ENCODE measurements at places on chromosomes 5 and 9. TPM values are rescaled to one million over a fixed set of nuclear protein-coding genes. Genes with fewer than 3 reads are reported as not detected.

Gene INSL4
- total RNA-seq: not detected

DNA sequence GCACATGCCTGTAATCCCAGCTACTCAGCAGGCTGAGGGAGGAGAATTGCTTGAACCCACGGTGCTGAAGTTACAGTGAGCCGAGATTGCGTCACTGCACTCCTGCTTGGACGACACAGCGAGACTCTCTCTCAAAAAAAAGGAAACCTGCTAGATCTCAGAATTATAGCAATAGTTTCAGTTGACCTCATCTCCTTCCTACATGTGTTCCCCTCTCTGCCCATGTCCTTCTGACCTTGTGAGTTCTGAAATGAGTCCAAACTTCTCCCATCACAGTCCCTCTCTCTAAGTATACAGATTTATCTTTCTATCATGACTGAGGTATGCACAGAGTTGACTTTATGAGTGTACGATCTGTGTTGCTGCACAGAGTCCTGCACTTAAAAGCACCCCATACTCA is 44.6 kb upstream of the SHOC1 start:
- DNase-seq: peak; percentile 12
- no peak overlapping the region for H3K27ac ChIP-seq
- no peaks in the 10 kb centered on the region for H3K36me3 ChIP-seq
- H3K27me3 ChIP-seq: peaks cover 5% of the 10 kb centered on the region
- no peak overlapping the region for H3K4me3 ChIP-seq
- H3K4me1 ChIP-seq: peaks cover 6% of the 10 kb centered on the region

DNA sequence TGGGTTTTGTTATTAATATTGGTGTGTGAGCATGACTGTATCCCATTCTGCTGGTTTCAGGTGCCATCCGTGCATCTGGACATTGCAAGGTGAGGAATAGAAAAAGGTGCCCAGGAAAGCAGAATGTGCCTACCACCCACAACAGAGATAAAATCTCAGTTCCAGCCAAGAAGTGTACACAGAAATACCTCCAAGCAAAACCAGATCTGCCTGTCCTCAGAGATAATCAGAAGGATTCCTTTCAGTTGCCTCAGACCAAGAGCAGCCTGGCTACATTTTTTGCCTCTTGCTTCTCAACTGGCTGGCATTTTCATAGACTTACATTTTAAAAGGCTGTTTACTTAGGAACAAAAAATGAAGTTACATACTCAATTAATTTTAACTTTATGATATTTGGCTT is 12.1 kb upstream of the ABLIM3 start:
- no peak for DNase-seq
- H3K4me1 ChIP-seq: 0 out of 2 replicates have a peak, but pooled peaks cover 6% of the 10 kb centered on the region
- H3K36me3 ChIP-seq: no peaks in the 10 kb centered on the region
- 0 out of 3 replicates have a peak, but pooled peaks cover 5% of the 10 kb centered on the region for H3K27me3 ChIP-seq
- H3K4me3 ChIP-seq: no peak overlapping the region

Gene PCDHGA3
- not detected for total RNA-seq

- DNase-seq: no peak
- H3K27ac ChIP-seq: no peak overlapping the region
- no peak overlapping the region for H3K4me3 ChIP-seq
- H3K36me3 ChIP-seq: no peaks in the 10 kb centered on the region
Measured at GRCh38 chr9:101487443-101487840, 46.2 kb upstream of the RNF20 start.

DNA sequence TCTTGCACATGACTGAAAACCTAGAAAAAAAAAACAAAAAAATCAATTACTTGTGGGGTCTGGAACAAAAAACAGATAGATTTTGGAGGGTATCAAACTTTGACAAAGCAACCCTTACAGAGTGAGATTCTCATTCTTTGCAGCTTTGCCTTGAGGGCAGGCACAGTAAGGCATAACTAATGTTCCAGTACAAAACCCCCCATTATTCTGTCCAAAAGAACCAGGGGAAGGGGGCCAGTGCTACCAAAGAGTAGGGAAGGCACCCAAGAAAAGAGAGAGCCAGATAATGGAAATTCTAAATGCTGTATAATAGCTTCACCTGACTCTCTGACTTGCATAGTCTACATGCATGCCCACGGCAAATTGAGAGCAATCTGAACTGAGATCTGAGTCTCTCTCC is 12.9 kb downstream of the POLK start:
- H3K27ac ChIP-seq: no peak overlapping the region
- no peaks in the 10 kb centered on the region for H3K27me3 ChIP-seq
- peaks cover 8% of the 10 kb centered on the region for H3K4me1 ChIP-seq
- no peaks in the 10 kb centered on the region for H3K36me3 ChIP-seq

DNA sequence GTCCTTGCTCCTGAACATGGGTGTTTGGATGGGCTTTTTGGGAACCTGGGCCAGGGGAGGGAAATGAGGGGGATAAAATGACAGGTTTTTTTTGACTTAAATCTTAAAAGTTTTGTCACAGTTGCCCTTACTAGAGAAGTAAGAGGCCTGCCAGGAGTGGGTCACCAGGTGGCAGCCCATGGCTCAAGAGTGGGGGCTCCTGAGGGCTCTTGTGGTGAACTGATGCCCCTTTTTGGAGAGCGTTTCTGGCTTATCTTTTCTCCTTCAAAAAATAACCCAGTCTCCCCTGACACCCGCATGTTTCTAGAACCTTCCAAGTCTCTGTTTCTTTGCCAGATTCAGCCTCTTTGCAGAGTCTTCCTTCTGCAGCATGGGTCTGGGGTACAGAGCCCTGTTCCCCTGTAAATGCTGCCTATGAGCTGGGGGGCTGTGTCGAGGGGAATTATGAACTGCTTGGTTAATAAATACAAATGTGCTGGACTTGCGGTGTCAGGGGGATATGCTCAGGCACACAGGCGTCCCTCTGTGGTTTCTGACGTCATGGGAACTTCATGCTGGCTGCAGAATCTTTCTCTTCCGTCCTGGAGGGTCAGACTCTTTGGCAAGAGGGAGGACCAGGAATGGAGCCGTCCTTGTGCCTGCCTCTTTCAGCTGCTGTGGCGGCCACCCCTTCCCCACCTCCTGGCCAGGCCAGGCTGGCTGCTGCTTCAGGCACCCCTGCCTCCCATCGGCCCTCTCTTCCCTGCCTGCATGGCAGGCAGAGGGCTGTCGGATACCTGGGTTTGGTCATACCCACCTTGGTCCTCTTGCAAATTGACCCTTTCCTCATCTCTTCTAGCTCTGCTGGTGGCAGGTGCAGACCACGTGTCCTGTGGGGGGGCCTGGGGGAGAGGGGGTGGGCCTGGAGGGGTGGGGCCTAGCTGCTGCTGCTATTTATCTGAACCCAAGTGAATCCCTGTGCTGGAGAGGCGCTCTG is 30.1 kb downstream of the PTPA start:
- peaks cover 64% of the 10 kb centered on the region for H3K4me1 ChIP-seq
- H3K27ac ChIP-seq: peak overlapping the region; percentile 98
- peak overlapping the region; percentile 48 for H3K4me3 ChIP-seq
- DNase-seq: no peak

GRCh38 chr9:2367970-2368369 is 253.6 kb upstream of the VLDLR start:
- no peaks in the 10 kb centered on the region for H3K27me3 ChIP-seq
- DNase-seq: no peak
- no peak overlapping the region for H3K4me3 ChIP-seq
- no peaks in the 10 kb centered on the region for H3K4me1 ChIP-seq

DNA sequence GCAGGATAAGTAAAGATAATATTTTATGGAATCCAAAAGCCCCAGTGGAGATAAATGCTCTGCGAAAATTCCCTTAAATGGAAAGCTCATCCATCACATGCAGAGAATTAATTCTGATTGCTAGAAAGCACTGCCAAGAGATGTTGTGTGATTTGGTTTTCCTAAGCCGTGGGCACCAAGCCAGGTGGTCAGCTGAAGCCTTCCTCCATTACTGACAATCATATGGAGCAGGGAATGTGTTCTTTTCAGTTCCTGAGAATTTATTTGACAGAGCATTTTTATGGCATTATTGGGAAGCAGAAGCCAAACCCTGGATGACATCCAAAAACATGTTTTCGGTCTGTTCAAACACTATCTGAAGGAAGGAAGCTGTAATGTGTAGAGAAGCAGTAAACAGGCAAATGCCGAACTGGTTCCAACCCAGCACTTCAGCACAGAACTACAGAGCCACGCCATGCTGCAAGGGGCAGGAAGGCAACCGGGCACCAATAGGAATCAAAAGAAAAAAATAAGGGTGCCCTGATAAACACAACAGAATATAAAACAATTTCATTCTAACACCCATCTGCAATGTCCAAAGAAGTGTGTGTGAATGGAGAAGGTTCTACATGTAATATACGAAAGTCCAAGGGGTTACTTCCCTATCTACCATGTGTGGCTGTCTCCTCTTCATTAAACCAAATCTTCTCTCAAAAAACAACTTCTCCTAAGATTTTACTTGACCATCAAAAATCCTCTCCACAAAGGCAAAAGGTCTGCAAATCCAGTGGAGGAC is 12.3 kb downstream of the ARSB start:
- H3K27ac ChIP-seq: no peak overlapping the region
- H3K4me1 ChIP-seq: peaks cover 58% of the 10 kb centered on the region
- H3K27me3 ChIP-seq: no peaks in the 10 kb centered on the region
- peaks cover 8% of the 10 kb centered on the region for H3K36me3 ChIP-seq

Gene SEMA5A
- total RNA-seq: not detected

- DNase-seq: no peak
- H3K27me3 ChIP-seq: no peaks in the 10 kb centered on the region
- H3K4me1 ChIP-seq: no peaks in the 10 kb centered on the region
Measured at GRCh38 chr5:14331386-14331781, 188.2 kb downstream of the TRIO start.

DNA sequence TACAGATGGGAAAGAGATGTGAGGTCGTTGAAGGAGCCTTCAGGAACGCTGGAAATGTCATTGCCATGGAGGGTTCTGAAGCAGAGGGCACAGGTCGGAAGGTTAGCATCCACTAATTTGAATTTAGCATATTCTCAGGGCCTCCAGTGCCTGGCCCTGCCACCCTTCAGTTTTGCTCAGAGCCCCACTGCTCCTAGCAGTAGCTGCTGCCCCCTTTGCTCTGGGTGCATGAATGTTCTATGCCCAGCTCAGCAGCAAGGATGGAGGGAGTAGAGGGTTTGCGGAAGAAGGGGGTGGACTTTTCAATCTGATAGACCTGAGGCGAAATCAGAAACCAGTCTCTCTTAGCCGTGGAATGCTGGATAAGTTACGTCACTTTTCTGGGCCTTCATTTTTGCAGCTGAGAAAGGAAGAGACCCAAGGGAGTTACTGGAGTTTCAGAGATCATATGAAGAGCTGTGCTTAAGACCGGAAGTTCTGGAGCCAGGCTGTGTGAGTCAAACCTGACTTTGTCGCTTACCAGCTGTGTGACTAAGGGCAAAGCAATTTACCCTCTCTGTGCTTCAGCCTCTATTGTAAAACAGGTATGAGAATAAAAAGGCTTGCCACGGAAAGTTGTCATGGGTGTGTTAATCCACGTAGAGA is 133.2 kb upstream of the PANK3 start:
- no peak overlapping the region for H3K27ac ChIP-seq
- H3K36me3 ChIP-seq: no peaks in the 10 kb centered on the region
- no peak overlapping the region for H3K4me3 ChIP-seq
- no peak for DNase-seq
- no peaks in the 10 kb centered on the region for H3K4me1 ChIP-seq

DNA sequence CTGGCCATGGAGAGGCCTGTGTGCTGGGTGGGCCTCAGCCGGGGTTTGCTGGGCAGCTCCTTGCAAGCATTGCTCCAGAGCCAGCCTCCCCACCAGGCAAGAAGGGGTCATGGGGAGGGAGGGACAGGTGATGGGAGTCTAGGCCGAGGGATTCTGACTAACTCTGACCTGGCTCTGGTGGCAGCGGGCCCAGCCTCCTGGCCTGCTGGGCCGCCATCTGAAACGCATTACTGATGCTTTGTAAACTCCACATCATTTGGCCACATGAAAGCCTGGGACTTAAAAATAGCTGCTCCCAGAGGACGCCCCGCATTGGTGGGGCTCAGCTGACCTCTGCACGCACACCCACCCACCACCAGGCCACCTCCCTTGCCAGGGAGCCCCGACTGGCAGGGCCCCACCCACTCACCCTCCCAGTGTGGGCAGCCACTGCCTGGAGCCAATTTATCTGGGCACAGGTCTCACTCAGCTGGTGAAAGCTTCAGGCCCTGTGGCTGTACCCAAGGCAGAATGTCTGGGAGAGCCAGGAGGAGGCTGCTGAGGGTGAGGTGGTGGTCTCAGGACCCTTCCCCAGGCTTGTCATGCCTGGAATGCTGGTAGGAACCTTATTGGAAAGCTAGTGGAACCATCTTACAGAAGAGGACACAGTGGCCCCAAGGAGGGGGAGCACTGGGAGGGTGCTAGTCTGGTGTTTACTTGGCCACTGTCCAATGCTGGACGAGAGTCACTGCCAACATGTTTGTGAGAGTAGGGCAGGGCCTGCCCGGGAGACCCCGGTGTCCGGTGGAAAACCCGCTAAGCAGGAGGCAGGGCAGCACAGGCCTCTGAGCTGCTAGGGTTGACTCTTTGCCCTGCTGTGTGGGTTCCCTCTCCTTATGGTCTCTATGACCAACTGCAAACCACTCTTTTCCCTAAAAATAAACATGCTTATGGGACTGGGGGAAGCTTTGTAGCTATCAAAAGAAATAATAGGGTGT is 10.8 kb downstream of the TCF7 start:
- H3K27me3 ChIP-seq: no peaks in the 10 kb centered on the region
- H3K36me3 ChIP-seq: peaks cover 2% of the 10 kb centered on the region
- H3K4me1 ChIP-seq: peaks cover 10% of the 10 kb centered on the region
- H3K27ac ChIP-seq: no peak overlapping the region

Gene CCL28
- total RNA-seq: not detected

GRCh38 chr5:35197351-35197750 is 32.9 kb downstream of the PRLR start:
- H3K27ac ChIP-seq: no peak overlapping the region
- no peak overlapping the region for H3K4me3 ChIP-seq
- no peaks in the 10 kb centered on the region for H3K27me3 ChIP-seq
- peaks cover 59% of the 10 kb centered on the region for H3K4me1 ChIP-seq
- no peaks in the 10 kb centered on the region for H3K36me3 ChIP-seq

DNA sequence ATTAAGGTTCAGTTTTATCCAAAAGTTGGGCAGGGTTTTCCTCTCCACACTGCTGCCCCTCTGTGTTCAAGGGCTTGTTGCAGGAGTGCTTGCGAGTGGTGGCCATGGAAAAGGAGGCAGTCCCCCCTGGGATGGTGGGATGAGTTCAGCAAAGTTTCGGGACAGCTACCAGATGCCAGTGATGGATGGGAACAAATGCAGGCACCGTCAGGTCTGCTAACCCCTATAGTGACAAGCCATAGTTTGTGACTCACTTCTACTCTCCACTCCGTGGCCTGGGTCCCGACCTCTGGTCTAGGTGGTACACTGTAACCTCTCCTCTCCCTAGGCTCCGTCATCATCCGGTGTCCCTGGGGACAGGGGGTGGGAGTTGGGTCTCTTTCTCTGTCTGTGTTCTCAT is 3.8 kb upstream of the RNF14 start:
- no peak overlapping the region for H3K27ac ChIP-seq
- no peaks in the 10 kb centered on the region for H3K36me3 ChIP-seq
- H3K4me1 ChIP-seq: peaks cover 55% of the 10 kb centered on the region
- DNase-seq: no peak
- no peak overlapping the region for H3K4me3 ChIP-seq
- H3K27me3 ChIP-seq: no peaks in the 10 kb centered on the region

Gene POC5
- 9.3 TPM for total RNA-seq

Gene RETREG1
- not detected for total RNA-seq

- no peak overlapping the region for H3K27ac ChIP-seq
- no peaks in the 10 kb centered on the region for H3K4me1 ChIP-seq
- no peak for DNase-seq
- H3K4me3 ChIP-seq: no peak overlapping the region
Measured at GRCh38 chr9:117368684-117369230, 46.1 kb downstream of the ASTN2 start.

Gene PCDHA3
- total RNA-seq: not detected
